ENCODE measurements at places on chromosomes 3 and 15.

- DNase-seq: no peak
Measured at GRCh38 chr15:44956388-44956787, at the start of gene TERB2. TSS of gene TERB2 (plus strand) at chr15:44956687. CDS start at chr15:44956719, 32 bp downstream.

DNA sequence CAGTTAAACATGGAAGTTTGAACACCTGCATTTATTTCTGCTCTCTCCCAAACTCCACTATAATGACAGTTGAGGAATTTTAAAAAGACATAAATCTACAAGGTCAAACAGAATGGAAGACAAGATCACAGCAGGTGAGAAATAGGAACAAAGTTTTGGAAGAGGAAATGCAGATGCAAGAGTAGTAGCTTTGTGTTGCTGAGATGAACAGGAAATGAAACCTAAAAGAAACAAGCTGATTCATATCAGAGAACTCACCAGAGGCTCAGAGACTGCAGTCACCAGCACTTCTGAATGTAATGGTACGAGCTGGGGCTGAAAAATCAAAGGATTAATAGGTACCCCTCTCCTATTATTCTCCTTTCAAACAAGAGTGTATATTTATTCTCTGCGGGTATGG, 459.9 kb downstream of the RAP2B start:
- DNase-seq: no peak

- no peak for DNase-seq
Measured at GRCh38 chr3:129695230-129695629, 88.8 kb upstream of the PLXND1 start.

DNA sequence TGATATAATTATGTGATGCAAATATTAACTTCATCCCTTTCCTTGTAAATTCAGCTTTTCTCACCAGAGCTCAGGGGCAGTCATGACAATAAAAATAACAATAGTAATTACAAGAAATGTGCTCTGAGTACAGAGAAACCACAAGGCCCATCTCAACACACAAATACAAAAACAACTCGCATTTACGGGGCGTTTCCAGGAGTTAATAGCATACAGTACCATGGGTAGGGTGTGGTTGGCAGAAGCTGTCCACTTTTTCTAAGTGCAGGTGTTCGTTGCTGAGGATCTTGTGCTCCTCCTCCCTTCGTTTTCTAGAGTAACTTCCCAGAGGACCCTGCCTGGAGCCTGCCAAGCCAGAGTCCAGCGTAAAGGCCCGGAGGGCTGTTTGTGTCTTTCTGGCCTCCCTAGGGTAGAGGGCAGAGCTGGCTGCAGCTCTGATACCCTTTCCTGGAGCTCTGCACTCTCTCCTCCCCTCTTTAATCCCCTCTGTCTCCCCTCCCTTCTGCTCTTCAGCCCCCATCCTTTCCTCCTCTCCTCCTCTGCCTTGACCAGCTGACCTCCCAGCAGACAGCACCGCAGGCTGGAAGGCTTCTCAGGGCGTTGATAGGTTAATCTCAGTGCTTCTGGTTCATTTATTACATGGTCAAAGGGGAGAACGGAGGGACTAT, 11.4 kb downstream of the SEMA3G start:
- DNase-seq: no peak

GRCh38 chr3:126414961-126415660, 20.4 kb downstream of the CFAP100 start:
- no peak for DNase-seq

DNA sequence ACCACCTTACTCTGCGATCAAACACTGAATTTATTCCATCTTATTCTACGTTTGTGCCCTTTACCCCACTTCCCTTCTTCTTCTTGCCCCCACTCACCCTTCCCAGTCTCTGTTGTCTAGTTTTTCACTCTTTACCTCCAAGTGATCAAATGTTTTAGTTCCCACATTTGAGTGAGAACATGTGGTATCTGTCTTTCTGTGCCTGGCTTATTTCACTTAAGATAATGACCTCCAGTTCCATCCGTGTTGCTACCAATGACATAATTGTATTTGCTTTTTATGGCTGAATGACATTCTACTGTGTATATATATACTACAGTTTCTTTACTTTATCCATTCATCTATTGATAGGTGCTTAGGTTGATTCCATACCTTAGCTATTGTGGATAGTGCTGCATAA, 78.8 kb downstream of the PDCD6IP start:
- no peak for DNase-seq

DNA sequence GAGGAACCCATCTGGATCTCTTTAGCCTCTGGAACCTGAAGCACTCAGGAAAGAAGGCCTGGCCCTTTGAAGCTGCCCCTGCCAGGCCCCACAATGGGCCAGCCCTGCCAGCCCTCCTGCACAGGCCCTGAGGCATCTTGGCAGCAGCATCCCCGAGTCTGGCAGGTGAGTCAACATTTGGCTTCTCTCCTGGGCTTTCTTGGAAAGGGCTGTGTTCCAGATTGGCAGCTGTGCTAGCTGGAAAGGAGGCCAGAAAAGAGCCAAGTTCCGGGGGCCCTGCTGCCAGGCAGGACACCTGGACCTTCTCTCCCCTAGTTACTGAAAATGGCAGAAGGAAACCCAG, 187.2 kb downstream of the SHQ1 start:
- DNase-seq: no peak

GRCh38 chr3:170907637-170908234, 701 bp downstream of the EIF5A2 start:
- no peak for DNase-seq

DNA sequence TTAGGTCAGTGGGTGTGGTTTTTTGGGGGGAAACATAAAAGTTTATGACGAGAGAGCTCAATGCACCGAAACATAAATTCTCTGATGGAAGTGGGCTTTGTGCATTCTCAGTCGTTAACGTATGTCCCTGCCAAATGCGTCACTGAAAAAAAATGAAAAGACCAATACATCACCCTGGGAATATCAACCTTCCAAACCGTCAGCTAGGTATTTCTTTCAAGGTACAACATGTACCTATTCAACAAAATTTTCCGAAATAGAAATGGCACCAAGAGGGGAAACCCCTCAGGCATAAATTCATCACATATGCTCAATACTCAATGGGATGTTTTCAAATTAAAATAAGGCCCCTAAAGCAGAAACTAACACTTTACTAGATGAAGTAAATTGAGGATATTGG, 266.6 kb upstream of the SUCLG2 start:
- DNase-seq: no peak

DNA sequence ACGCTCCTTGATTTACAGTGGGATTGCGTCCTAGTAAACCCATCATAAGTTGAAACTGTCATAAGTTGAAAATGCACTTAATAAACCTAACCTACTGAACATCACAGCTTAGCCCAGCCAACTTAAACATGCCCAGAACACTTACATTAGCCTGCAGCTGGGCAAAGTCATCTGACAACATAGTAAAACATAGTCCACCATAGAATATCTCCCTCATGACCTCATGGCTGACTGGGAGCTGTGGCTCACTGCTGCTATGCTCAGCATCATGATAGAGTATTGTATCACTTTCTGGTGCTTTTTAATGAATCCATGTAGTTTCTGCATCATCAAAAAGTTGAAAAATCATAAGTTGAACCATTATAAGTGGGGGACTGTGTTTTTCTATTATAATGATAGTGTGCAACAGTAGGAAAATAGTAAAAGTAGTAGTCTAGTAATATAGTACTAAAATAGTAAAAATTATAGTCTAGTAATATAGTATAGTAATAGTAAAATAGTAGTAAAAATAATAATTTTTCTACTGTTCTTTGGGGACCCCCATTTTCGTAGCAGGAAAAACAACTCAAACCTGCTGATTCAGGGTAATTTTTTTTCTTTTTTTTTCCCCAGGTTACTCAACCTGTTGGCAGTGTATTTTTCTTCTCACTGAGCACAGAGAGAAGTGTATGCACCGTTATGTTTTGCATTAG, 233.5 kb downstream of the MYRIP start:
- DNase-seq: no peak

GRCh38 chr3:197195326-197195725, 103.1 kb downstream of the DLG1 start:
- DNase-seq: no peak

DNA sequence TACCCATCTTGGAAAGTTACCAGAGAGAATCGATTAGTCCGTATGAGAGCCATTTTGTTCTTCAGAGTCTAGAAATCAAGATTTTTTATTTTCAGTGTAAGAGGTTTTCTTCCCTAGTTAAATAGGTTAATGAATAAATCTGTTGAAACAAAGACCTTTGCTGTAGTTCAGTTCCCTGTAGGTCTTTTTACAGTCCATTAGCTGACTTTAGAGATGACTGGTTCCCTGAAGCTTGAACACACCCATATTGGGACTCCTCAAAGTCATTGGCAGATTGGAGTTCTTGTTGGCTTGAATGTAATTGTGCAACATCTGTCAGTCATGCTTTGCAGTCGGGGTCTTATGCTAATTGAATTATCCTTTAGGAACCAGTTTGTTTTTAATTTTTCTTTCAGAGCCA, 45.3 kb downstream of the SEMA6D start:
- no peak for DNase-seq

GRCh38 chr3:136166507-136166906, 29.6 kb downstream of the MSL2 start:
- DNase-seq: no peak

DNA sequence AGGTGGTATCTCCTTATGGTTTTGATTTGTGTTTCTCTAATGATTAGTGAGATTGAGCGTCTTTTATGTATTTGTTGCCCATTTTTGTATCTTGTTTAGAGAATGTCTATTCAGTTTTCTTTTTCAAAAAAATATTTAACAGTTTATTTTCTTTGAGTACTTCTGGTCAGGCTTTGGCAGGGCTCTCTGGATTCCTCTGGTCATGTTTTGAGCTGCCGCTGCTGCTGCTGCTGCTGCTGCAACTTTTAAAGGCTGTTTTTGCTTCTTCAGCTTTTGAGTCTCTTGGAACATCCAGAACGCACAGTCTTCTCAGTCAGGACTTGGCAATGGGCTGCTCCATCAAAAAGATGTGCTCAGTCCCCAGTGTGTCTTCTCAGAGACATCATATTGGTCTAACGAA, 40.1 kb downstream of the REC114 start:
- DNase-seq: no peak

GRCh38 chr3:107117922-107118536, 259.2 kb upstream of the CCDC54 start:
- DNase-seq: peak; percentile 33

DNA sequence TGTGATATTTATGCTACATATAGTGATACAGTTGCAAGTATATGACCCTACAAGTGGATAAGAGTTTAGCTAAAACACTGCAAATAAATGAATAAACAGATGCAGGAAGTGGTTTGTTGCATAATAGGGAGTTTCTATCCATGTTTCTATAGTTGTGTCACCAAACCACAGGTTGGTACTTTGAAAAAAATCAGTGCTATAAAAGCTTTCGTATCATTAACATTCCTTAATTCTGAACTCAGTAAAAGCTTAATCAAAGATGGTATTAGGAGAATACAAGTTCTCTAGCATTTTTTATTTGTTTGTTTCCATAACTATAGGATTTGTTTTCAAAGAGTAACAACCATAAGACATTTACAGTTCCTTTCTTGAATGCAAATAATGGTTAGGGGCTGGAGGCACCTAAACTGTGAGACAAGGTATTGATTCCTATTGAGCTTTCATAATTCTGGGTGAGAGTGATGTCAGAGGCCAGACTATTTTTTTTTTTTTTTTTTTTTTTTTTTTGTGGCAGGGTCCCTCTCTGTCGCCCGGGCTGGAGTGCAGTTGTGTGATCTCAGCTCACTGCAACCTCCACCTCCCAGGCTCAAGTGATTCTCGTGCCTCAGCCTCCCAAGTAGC, 29.6 kb downstream of the CPOX start:
- DNase-seq: no peak

DNA sequence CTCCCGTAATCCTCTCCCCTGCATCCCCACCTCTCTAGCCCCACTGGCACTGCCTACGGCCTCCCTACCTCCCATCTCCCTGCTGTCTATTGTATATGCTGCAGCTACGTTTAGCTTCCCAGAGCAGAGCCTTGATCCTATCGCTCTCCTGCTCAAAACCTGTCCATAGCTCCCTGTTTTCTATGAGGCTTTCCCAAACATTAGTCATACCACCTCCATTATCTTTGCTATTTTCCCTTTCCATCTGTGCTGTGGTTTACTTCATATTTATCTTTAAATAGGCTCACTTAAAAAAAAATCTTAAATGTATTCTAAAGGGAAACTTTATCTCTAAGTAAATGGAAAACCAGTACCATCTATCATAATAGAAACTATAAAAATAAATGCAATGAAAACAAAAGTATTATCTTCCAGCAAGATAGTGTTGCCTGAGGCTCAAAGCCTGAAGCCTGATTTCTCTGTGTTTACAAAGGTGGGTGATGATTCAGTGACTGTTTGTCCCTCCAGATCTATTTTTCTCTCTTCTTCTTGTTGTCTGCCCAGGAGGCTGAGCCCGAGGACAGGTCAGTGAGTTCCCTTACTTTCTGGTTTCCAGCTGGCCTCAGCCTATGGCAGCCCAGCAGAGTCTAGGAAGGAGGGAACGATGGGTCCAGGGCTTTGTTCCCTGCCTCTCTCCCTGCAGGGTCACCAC, 397.1 kb upstream of the CFAP20DC start:
- DNase-seq: no peak

- no peak for DNase-seq
Measured at GRCh38 chr3:122538956-122539490, 24.3 kb upstream of the KPNA1 start.

Measured in glomerular endothelial cell (primary cell).